ENCODE measurements at places on chromosomes 5 and 9.
A peak's percentile ranks its signal among the peaks of the same experiment; 100 is the strongest.

DNA sequence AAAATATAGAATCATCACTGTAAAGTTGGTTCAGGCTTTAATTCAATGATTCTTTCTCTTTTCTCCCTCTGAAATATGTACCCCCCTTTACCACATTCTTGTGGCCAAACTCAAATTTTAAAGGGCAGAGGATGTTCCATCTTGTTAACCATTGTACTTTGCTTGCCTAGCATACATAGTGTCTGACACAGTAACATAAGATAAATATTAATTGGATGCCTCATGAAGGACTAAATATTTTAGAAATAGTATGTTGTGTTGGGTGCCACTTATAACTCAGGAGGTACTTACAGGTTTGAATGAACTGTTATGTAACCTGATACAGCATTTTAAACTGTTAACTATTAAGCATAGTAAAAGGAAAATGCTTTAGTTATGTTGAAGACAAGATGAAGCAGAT, 71.5 kb downstream of the NIPBL start:
- peak; percentile 76 for DNase-seq

GRCh38 chr5:55223812-55224240, 3.3 kb downstream of the MCIDAS start:
- DNase-seq = no peak

DNA sequence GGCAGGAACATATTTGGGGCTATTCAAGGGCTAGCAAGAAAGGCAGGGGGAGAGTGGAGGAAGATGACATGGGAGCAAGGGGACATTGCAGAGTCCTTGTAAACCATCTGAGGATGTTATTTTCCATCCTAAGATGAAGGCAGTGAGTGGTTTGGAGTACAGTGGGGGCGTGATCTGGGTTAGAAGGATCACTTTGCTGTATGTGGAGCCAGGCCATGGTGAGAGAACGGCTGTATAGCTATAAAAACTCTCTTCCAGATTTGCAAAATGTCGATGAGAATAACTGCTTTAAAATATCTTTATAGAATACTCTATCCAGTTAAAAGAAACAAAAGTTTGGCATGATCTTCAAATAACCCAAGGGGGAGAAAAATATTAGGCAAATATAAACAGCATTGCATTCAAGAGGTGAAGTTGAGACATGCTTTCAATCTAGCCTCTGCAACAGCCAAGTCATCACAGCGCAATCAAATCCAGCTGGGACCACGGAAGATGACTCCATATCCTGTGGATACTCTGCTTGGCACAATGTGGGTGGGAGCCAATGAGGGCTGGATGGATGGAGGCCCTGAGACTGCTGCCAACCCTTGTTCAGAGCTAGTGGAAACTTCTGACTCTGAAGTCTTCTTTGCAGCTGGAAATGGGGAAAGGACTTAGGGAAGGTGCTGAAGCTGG, 111.5 kb upstream of the BASP1 start:
- peak; percentile 85 for DNase-seq

DNA sequence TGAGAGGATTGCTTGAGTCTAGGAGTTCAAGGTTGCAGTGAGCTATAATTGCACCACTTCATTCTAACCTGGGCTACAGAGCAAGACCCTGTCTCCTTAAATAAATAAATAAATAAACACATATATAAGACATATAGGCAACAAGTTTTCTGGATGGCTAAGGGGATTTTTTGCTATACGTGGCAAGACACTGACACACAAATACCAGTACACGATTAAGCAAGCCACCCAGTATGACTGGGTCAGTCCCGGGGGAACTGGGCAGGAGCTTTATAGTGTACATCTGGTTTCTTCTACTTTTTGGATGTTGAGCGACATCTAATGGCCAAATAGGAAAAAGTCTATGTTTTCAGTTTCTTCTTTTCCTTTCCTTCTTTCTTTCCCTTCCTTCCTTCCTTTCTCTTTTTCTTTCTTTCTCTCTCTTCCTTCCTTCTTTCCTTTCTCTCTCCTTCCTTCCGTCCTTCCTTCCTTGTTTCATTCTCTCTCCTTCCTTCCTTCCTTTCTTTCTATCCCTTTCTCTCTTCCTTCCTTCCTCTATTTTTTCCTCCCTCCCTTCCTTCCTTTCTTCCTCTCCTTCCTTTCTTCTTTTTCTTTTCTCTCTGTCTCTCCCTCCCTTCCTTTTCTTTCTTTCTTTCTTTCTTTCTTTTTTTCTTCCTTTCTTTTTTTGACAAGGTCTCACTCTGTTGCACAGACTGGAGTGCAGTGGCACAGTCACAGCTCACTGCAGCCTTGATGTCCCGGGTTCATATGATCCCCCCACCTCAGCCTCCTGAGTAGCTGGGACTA, 47.0 kb upstream of the PLIN2 start:
- DNase-seq = peak; percentile 95

All from fibroblast of skin of right quadriceps (primary cell).